Mesothelial cell of epicardium (in vitro differentiated cells): ENCODE measurements at places on chromosomes 1 and 21. TPM values are rescaled to one million over a fixed set of nuclear protein-coding genes. Genes with fewer than 3 reads are reported as not detected.

DNA sequence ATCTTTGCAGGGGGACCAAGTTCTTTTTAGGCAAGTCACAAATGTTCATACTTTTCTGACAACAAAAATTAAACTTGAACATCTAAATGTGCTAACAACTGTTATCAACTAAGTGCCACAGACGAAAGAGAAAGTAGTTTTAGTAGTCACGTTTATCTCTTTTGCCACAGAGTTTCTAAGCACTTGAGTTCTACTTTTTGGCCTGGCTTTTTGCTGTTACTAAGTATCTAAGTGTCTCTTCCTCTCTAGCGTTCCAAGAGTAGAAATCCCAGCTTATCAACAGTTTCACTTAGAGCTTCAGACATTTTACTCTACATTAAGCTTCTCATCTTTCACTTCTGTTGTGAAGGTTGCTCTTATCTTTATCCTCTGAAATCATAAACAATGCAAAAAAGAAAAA lies 34.2 kb downstream of the GATAD2B start:
- peaks cover 19% of the 10 kb centered on the region for H3K36me3 ChIP-seq
- H3K4me1 ChIP-seq = peaks cover 10% of the 10 kb centered on the region
- no peak for DNase-seq
- peak overlapping the region; percentile 68 for H3K27ac ChIP-seq
- H3K27me3 ChIP-seq = no peaks in the 10 kb centered on the region

DNA sequence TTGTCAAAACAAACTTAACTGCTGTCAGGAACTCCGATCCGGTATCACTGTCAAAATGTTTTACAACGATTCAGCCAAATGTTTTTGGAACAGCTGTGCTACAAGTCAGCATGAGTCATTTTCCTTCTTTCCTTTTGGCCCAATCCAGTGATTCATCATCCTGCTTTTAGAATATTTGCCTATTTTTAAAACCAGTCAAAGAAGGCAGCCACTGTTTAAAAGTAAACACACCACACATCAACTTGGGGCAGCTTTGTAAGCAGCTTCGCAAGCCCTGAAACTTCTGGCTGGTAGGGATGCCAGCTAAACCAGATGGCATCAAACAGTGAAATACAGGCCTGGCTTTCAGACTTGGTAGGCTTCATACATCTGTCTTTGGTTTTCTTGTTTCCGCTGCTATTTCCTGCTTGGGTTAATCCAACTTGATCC lies 14.9 kb downstream of the MAP3K7CL start:
- no peak for DNase-seq
- H3K36me3 ChIP-seq = no peaks in the 10 kb centered on the region
- H3K27ac ChIP-seq = peak overlapping the region; percentile 21
- no peaks in the 10 kb centered on the region for H3K27me3 ChIP-seq
- H3K4me3 ChIP-seq = no peak overlapping the region
- peaks cover 6% of the 10 kb centered on the region for H3K4me1 ChIP-seq

DNA sequence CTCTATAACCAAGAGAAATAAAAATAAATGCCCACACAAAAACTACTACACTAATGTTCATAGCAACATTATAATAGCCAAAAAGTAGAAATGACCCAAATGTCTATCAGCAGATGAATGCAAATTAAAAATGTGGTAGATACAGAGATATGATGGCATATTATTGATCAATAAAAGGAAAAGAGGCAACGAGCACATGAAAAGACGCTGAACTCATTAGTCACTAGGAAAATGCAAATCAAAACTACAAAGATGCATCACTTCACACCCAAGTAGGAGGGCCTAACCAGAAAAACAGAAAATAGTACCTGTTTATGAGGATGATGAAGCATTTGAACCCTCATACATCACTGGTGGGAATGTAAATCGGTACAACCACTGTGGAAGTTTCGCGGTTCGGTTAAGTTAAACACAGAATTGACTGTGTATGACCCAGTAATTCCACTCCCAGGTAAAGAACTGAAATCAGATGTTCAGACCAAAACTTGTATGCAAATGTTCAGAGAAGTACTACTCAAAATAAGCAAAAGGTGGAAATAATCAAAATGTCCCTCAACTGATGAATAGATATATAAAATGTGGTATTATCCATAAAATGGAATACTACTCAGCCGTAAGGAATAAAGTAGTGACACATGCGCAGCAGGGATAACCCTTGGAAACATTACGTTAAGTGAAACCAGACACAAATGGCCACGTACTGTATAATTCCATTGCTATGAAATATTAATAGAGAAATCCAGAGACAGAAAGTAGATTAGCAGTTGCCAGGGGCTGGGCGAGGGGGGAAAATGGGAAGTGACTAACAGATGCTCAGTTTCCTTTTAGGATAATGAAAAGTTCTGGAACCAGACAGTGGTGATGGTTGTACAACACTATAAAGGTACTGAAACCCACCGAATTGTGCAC lies 3.1 kb downstream of the USP48 start:
- peaks cover 13% of the 10 kb centered on the region for H3K4me1 ChIP-seq
- H3K27ac ChIP-seq = peak overlapping the region; percentile 92
- DNase-seq = no peak
- H3K36me3 ChIP-seq = peaks cover 12% of the 10 kb centered on the region
- no peaks in the 10 kb centered on the region for H3K27me3 ChIP-seq
- H3K4me3 ChIP-seq = peak overlapping the region; percentile 52

Gene KCNK2
- 5.8 to 7.4 TPM (median 6.5 TPM) in 3 replicates for total RNA-seq

Gene DLGAP3
- 0.23 to 0.44 TPM (median 0.27 TPM) in 3 replicates for total RNA-seq

Gene COL6A1
- total RNA-seq = 539 to 636 TPM (median 611 TPM) in 3 replicates

Gene KRTAP7-1
- total RNA-seq = not detected in 3 replicates

- peaks cover 4% of the 10 kb centered on the region for H3K4me1 ChIP-seq
- peak; percentile 25 for DNase-seq
- no peak overlapping the region for H3K27ac ChIP-seq
- H3K27me3 ChIP-seq = peaks cover 9% of the 10 kb centered on the region
Observed at GRCh38 chr1:53625049-53625448, 113.9 kb downstream of the GLIS1 start.

DNA sequence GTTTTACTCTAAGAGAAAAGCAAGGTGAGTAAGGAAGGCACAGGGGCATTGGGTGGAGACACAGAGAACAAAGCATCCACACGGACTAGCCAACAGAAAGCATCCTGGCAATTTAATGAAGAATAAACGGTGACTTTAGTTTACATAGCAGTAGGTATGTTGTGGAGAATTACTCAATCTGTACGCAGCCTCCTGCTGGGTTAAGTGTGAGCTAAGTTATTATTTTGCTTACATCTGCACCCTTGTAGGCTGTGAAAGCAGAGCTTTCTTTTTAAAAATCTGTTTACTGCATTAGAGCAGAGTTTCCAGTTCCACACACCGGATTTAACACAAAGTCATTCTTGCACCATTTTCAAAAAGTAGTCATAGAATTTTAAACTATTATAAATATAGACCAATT lies 144.5 kb downstream of the AKT3 start:
- H3K27ac ChIP-seq = no peak overlapping the region
- no peaks in the 10 kb centered on the region for H3K27me3 ChIP-seq
- DNase-seq = no peak
- H3K4me3 ChIP-seq = no peak overlapping the region
- no peaks in the 10 kb centered on the region for H3K36me3 ChIP-seq

- no peaks in the 10 kb centered on the region for H3K36me3 ChIP-seq
- peaks cover 44% of the 10 kb centered on the region for H3K4me1 ChIP-seq
- H3K27ac ChIP-seq = peak overlapping the region; percentile 64
- H3K27me3 ChIP-seq = no peaks in the 10 kb centered on the region
- DNase-seq = no peak
Observed at GRCh38 chr1:243264717-243265116, 8.9 kb downstream of the SDCCAG8 start.

GRCh38 chr1:205091043-205091740 lies 6.9 kb upstream of the TMEM81 start:
- DNase-seq = no peak
- H3K4me1 ChIP-seq = no peaks in the 10 kb centered on the region
- H3K27me3 ChIP-seq = no peaks in the 10 kb centered on the region
- H3K27ac ChIP-seq = no peak overlapping the region
- peaks cover 26% of the 10 kb centered on the region for H3K36me3 ChIP-seq

Gene TEDDM1
- not detected in 3 replicates for total RNA-seq

- no peaks in the 10 kb centered on the region for H3K36me3 ChIP-seq
- H3K27ac ChIP-seq = no peak overlapping the region
- no peak for DNase-seq
- H3K4me3 ChIP-seq = no peak overlapping the region
- H3K4me1 ChIP-seq = peaks cover 6% of the 10 kb centered on the region
Observed at GRCh38 chr1:65292861-65293593, 16.3 kb upstream of the DNAJC6 start.

DNA sequence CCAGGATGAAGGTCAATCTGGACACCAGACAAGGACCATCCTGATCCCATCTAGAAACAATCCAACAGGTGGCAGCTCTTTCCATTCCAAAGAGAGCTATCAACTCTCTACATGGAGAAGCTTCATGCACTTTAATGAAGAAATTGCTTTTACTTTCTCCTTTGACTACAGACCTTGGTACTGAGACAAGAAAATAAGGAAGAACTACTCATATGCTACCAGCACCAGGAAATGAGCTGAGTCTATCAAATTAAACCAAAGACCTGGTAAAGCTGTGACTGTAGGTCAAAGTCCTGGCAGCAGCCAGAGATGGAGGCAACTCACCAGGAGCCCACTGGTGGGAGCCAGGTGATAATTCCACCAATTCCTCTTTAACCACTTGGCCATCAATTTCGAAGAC lies 64.3 kb upstream of the LRRC8B start:
- H3K36me3 ChIP-seq = no peaks in the 10 kb centered on the region
- no peak for DNase-seq
- H3K27ac ChIP-seq = no peak overlapping the region

Gene PROK1
- 0.69 to 1.3 TPM (median 0.95 TPM) in 3 replicates for total RNA-seq

GRCh38 chr1:157978586-157979403 lies 14.7 kb upstream of the KIRREL1 start:
- H3K36me3 ChIP-seq = no peaks in the 10 kb centered on the region
- peaks cover 2% of the 10 kb centered on the region for H3K27me3 ChIP-seq
- H3K4me3 ChIP-seq = no peak overlapping the region

Gene S100A3
- not detected in 3 replicates for total RNA-seq

Gene RBP7
- total RNA-seq = 1.3 to 2.3 TPM (median 2.2 TPM) in 3 replicates

GRCh38 chr1:50542362-50542761 lies 119.1 kb upstream of the DMRTA2 start:
- no peak overlapping the region for H3K4me3 ChIP-seq
- no peaks in the 10 kb centered on the region for H3K4me1 ChIP-seq
- no peaks in the 10 kb centered on the region for H3K27me3 ChIP-seq

- H3K27me3 ChIP-seq = peaks cover 46% of the 10 kb centered on the region
- H3K4me1 ChIP-seq = peaks cover 4% of the 10 kb centered on the region
- H3K4me3 ChIP-seq = peak within 1 kb of the TSS; percentile 71
- DNase-seq = no peak
- no peaks in the 10 kb centered on the region for H3K36me3 ChIP-seq
- H3K27ac ChIP-seq = no peak within 1 kb of the TSS
Observed at GRCh38 chr1:200027264-200027823, at the start of gene NR5A2. TSS of gene NR5A2 (plus strand) at chr1:200027710. CDS start at chr1:200027848, 138 bp downstream.

Gene KISS1
- total RNA-seq = 0.34 to 0.60 TPM in 2 of 3 replicates, not detected in the other

- H3K36me3 ChIP-seq = no peaks in the 10 kb centered on the region
- DNase-seq = no peak
- no peak overlapping the region for H3K4me3 ChIP-seq
- peaks cover 46% of the 10 kb centered on the region for H3K27me3 ChIP-seq
Observed at GRCh38 chr1:44604157-44604955, 69.9 kb downstream of the TMEM53 start.

GRCh38 chr21:39125752-39126485 lies 57.3 kb downstream of the PSMG1 start:
- peak overlapping the region; percentile 9 for H3K27ac ChIP-seq
- no peaks in the 10 kb centered on the region for H3K27me3 ChIP-seq
- peaks cover 2% of the 10 kb centered on the region for H3K36me3 ChIP-seq
- no peak for DNase-seq
- no peak overlapping the region for H3K4me3 ChIP-seq

Gene MPL
- 0.50 to 0.53 TPM in 2 of 3 replicates, not detected in the other for total RNA-seq

- no peaks in the 10 kb centered on the region for H3K4me1 ChIP-seq
- H3K27me3 ChIP-seq = peaks cover 26% of the 10 kb centered on the region
- DNase-seq = no peak
- no peak overlapping the region for H3K27ac ChIP-seq
Observed at GRCh38 chr1:34127006-34128000, 37.7 kb downstream of the CSMD2 start.

DNA sequence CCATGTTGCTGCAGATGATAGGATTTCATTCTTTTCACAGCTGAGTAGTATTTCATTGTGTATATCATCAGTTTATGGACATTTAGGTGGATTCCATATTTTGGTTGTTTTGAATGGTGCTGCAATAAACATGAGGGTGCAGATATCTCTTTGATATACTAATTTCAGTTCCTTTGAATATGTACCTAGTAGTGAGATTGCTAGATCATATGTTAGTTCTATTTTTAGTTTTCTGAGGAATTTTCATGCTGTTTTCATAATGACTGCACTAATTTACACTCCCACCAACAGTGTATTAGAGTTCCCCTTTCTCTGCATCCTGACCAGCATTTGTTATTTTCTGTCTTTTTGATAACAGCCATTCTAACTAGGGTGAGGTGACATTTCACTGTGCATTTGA lies 82.1 kb downstream of the BRINP2 start:
- peaks cover 15% of the 10 kb centered on the region for H3K4me1 ChIP-seq
- no peaks in the 10 kb centered on the region for H3K36me3 ChIP-seq
- H3K4me3 ChIP-seq = no peak overlapping the region
- H3K27me3 ChIP-seq = peaks cover 4% of the 10 kb centered on the region
- no peak overlapping the region for H3K27ac ChIP-seq

GRCh38 chr1:107895403-107896191 lies 69.4 kb downstream of the VAV3 start:
- no peak overlapping the region for H3K4me3 ChIP-seq
- peaks cover 13% of the 10 kb centered on the region for H3K4me1 ChIP-seq
- H3K27ac ChIP-seq = no peak overlapping the region
- peaks cover 4% of the 10 kb centered on the region for H3K27me3 ChIP-seq

Gene SNX7
- 16.1 to 20.2 TPM (median 18.8 TPM) in 3 replicates for total RNA-seq

DNA sequence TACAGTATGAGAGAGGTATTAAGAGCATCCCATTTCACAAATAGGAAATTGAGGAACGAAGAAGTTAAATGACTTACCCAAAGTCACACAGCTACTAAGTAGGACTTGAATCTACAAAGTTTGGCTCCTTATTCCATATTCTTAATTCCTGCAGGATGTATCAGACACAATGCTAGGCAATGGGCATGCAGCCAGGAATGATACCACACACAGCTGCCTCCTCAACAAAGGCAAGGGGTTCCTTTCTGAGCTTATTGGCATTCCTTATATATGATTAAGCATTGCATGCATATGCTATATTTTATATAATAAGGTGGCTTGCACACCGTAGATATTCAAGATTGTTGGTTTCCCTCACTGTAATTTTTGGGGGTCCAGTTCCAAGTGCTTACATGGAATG lies 34.2 kb upstream of the JUN start:
- H3K27me3 ChIP-seq = no peaks in the 10 kb centered on the region
- H3K4me1 ChIP-seq = peaks cover 52% of the 10 kb centered on the region
- H3K36me3 ChIP-seq = no peaks in the 10 kb centered on the region
- peak overlapping the region; percentile 94 for H3K27ac ChIP-seq
- H3K4me3 ChIP-seq = no peak overlapping the region

- H3K4me1 ChIP-seq = peaks cover 3% of the 10 kb centered on the region
- no peaks in the 10 kb centered on the region for H3K36me3 ChIP-seq
- H3K27me3 ChIP-seq = peaks cover 7% of the 10 kb centered on the region
- no peak overlapping the region for H3K27ac ChIP-seq
- H3K4me3 ChIP-seq = no peak overlapping the region
Observed at GRCh38 chr1:65079941-65080340, 68.1 kb upstream of the AK4 start.
